ENCODE measurements at places on chromosomes 2 and 18.

- peak; percentile 53 for DNase-seq
These were observed 1.1 kb upstream of the MTA3 start for GRCh38 chr2:42567364-42567763.

DNA sequence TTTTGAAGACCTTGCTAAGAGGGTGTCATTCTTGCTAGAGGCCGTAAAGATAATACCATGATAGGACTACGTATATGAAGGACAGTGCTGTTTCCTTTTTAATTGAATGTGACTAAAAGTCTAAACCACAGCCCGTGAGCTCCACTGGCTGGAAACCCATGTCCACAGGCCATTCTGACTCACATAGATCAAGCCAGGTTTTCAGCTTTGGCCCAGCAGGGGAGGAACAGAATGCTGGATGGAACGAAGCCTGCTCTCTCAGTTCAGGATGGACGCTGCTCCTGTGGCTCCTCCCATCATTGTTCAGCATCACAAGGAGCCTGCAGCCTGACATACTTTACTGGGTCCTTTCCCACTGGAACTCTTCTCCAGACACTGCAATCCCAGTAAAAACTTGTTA lies 47.6 kb downstream of the ALPK2 start:
- DNase-seq = peak; percentile 79

DNA sequence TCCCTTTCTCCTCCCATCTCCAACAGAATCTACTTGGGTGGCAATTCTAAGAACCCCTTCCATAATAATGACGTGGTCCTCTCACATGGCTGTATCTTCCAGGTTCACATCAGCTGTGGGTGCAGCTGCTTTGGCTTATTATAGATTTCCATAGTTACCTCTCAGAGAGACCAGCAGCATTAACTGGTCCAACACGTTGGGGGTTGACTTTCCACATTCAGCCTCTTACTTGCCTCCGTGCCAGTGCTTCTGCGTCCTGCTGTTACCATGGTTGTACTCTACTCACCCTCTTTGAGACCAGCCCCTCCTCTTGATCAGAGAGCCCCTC lies 570.7 kb downstream of the PLCL1 start:
- DNase-seq = no peak

GRCh38 chr18:45850021-45850420 lies 24.5 kb downstream of the SIGLEC15 start:
- DNase-seq = peak; percentile 26

All from cardiac fibroblast (primary cell).